ENCODE measurements at places on chromosomes 5 and 9.

DNA sequence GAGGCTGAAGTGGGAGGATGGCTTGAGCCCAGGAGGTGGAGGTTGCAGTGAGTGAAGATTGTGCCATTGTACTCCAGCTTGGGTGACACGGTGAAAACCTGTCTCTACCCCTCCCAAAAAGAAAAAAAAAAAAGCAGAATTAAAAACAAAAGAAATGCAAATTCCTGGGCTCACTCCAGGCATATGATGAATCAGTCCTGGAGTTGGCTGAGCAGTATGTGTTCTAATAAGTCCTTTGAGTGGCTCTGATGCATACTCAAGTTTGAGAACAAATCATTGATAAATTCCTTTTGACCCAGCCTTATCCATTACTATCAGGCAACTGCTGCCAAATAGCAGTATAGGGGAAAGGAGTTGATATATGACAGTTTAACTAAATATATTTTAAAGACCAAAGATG lies 28.3 kb downstream of the UHRF2 start:
- no peak for DNase-seq

- DNase-seq, result no peak
Measured at GRCh38 chr9:21096901-21097255, 19.1 kb upstream of the IFNB1 start.

DNA sequence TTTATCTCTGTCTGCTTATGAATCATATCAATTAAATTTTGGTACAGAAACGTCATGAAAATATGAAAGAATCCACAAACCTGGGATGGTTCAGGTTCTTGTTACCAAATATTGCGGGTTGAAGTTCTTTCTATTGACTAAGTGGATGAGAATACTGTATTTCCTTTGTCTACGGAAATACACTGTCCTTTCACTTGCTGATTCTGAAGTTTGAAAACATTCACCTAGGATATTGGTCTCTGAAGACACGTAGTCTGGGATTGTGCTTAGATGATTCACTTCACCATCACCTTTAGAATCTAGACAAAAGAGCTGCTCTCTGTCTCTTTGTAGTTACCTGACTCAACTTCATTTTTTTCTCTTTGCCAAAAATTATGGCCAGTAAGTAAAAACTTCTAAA lies 222.4 kb downstream of the FBN2 start:
- DNase-seq, result no peak

DNA sequence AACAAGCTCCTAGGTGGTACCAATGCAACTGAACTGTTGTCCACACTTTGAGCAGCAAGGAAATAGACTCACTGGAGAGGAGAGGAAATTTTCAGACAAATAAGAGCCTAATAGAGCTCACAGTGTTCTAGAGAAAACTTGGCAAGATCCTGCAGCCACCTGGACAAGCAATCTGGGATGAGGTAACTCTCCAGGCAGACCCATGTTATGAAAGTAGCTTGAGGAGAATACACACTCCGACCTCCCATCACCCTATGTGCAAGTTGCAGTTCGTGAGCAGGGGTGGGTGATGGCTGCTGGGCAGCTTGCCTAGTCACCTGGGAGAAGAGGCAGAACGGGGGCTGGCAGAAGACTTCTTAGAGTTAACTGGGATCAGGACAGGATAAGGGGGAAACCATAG lies 102.2 kb downstream of the KLF4 start:
- no peak for DNase-seq

DNA sequence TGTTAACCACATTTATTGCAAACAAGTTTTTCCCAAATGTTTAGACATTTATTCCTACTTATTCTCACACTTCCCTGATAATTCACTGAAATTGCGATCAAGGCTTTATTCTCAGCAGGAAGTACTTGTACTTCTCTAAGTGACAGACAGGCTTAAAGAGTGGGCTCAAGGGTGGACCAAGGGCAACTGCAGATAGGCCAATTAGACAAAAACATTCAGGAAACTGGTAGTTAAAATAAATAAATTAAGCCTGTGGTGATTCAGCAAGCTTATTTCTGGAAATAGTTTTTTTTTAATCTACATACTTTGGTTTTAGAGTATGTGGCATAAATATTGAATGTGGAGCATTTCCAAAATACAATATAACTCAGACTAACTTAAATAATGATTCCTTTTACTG lies 136.1 kb downstream of the UGCG start:
- DNase-seq, result no peak
